Hindlimb muscle (tissue), 1 donor: ENCODE measurements at places on chromosomes 7 and 10. TPM values are rescaled to one million over a fixed set of nuclear protein-coding genes. Genes with fewer than 3 reads are reported as not detected.

PCDH15 gene
- polyA plus RNA-seq = 1.0 TPM

JCAD gene
- polyA plus RNA-seq = 22.9 TPM

- no peak for DNase-seq
Observed at GRCh38 chr7:5532536-5533335, 109.1 kb upstream of the TNRC18 start.

- DNase-seq = no peak
Observed at GRCh38 chr7:103142494-103142893, 6.4 kb downstream of the NAPEPLD start.

GRCh38 chr10:131166486-131166885, 145.0 kb downstream of the TCERG1L start:
- DNase-seq = no peak

DNA sequence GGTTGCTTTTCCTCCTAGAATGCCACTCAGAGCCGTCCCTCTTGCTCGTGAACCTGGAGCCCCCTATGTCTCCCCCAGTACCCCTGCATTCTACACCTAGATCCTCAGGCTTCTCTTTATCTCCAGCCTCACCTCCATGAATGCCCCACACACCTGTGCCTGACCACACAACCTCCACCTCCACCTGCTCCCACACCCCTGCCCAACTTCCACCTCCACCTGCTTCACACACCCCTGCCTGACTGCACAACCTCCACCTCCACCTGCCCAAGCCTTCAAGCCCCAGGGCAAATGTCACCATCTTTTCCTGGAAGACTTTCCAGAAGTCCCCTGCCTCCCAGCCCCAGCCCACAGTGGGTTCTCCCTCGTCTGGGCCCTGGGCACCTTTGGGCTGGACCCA, 6.9 kb upstream of the LFNG start:
- DNase-seq = no peak

DNA sequence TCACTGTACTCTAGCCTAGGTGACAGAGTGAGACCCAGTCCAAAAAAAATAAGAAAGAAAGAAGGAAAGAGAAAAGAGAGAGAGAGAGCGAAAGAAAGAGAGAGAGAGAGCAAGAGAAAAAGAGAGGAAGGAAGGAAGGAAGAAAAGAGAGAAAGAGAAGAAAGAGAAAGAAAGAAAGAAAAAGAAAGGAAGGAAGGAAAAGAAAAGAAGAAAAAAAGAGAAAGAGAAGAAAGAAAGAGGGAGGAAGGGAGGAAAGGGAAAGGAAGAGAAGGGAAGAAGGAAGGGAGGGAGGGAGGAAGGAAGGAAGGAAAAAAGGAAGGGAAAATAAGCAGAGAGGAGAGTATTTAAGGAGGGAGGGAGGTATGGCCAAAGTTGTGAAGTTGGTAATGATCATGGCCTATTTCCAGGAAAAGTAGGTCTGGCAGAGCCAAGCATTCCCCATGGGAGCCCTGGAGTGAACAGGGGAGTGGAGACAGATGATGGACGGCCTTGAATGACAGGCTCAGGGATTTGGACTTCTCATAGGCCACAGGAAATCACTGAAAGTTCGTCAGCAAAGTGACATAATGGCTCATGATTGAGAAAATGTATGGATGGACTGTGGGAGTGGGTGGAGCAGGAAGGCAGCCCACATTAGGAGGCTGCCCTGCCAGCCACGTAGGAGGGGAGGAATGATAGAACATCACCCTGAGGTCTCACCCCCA, 44.8 kb upstream of the CUX1 start:
- no peak for DNase-seq

DNA sequence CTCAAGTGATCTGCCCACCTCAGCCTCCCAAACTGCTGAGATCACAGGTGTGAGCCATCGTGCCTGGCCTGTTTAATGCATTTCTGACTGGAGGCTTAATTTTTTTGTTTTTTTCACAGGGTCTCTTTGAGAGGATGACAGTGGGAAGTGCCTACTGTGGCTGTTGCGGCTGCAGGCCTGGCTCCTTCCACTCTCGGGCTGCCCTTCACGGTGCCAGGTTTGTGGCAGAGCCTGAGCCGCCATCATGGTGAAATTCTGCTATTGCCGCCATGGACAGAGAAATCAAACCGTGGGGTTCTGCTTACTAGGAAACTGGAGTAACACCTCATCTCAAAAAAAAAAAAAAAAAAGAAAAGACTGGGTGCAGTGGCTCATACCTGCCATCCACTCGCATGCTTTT, 142.7 kb downstream of the CAMK1D start:
- DNase-seq = no peak

GRCh38 chr7:151256410-151257045, 8.0 kb upstream of the SMARCD3 start:
- DNase-seq = no peak

GRCh38 chr10:74542077-74542476, 284.3 kb upstream of the KAT6B start:
- no peak for DNase-seq

DNA sequence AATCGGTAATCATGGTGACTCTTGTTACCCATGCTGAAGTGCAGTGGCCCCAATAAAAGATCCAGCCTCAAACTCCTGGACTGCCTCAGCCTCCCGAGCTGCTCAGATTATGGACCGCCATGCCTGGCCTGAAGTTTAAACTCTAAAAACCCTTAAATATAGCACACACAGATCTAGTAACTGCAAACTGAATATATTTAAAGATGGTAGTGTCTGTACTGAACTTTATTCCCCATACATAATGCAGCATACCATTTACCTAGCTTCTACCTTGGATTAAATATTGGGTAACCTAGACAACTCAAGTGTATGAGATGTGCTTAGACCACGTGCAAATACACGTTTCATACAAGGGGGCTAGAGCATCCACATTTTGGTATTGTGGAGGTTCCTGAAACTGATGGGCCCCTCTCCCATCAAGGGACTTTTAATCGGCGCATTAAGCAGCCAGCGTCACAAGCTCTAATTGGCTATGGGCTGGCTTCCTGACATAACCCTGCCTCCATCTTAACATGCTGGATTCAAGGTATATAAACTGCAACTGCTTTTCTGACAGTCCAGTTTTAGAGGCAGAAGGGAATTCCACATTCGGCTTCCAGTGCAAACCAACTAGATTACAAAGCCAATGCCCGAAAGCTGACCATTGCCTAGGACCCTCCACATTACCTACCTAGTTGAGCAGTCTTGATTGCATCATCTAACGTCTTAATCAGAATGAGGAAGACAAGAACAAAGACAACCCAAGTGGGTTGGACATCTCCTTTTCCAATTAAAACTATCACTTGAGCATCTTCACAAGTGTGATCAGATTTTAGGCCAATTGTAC, 13.0 kb downstream of the HNRNPA2B1 start:
- no peak for DNase-seq

DNA sequence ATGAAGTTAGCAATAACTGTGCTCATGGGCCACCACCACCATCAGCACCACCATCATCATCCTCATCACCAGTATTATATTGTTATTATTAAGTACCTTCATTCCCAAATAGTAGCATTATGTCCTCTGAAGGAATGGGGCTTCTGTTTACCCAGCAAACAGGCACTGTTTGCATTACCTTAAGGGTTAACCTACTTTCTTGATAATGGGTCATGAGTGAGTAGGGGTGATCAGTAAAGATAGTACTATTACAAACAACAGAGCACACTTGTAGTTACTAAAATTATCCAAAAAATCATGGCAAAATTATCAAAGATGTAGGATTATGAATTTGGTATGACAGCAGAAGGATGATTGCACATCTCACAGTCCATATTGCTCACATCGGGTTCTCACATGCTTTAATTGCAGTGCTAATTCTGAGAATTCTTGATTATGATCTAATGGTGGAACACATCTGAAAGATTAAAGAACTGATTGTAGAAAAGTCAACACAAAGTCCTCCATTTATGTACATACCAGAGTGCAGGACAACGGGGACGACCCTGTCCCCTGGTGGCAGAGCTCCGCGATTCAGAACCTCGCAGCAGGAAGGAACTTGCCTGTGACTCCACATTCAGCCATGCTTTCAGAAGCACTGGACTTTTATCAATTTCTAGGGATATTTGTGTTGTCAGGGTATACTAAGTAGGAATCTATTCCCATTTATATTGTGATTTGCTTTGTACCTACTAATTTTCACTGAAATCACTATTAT, 31.0 kb downstream of the PDE1C start:
- DNase-seq = no peak

GRCh38 chr7:32102432-32102873, 32.2 kb upstream of the PDE1C start:
- no peak for DNase-seq
